ENCODE measurements at places on chromosomes 6 and 20. TPM values are rescaled to one million over a fixed set of nuclear protein-coding genes. Genes with fewer than 3 reads are reported as not detected.
A peak's percentile ranks its signal among the peaks of the same experiment; 100 is the strongest.

GRCh38 chr20:21867811-21868210, 162.3 kb downstream of the PAX1 start:
- no peak overlapping the region for H3K4me3 ChIP-seq
- H3K4me1 ChIP-seq = no peaks in the 10 kb centered on the region
- no peak for DNase-seq
- H3K27me3 ChIP-seq = peaks cover 82% of the 10 kb centered on the region
- H3K27ac ChIP-seq = no peak overlapping the region

DNA sequence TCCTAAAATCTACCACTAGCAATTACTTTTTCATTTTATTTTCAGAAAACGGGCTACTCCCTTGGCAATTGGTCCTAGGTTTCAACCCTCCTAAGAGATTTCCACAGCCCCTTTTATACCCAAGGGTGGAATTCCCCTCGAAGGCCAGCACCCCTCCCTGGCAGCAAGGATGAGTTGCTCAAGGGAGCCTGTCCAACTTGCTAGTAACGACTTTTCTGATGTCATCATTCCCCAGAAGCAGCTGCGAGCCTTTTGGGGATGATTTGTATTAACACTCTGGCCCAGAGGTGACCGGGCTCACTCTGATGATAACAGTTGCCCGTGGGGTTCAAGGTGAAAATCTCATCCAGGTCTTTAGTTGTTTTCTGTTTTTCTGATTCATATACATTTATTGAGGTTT, 30.7 kb upstream of the NAA20 start:
- H3K36me3 ChIP-seq = no peaks in the 10 kb centered on the region
- no peaks in the 10 kb centered on the region for H3K27me3 ChIP-seq
- no peaks in the 10 kb centered on the region for H3K4me1 ChIP-seq
- no peak overlapping the region for H3K27ac ChIP-seq
- no peak overlapping the region for H3K4me3 ChIP-seq

DNA sequence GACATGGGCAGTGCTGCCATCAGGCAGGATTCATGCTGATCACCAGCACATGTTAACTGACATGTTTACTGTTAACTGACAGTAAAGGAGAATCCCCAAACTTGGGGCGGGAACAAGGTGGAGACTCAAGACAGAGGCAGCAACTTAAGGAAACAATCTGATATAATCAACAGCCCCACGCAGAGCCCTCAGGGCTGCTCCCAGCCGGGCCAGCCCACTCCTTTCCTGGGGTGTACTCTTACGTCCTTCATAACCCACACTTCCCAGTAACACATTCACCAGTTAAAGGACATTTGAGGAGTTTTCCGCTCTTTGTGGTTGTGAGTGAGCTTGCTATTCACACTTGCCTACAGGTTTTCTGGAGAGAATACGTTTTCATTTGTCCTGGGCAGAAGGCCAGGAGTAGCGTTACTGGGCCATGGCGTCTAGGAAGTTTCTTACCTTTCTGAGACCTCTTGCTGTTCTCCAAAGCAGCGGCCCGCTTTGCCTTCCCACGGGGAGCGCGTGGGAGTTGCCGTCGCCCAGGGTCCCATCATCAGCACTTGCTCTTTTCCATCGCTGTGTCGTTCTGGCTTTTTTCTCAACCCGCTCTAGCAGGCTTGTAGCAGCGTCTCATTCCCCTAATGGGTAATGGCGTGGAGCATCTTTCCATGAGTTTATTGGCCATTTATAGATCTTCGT, 56.4 kb downstream of the FOXF2 start:
- H3K4me1 ChIP-seq = peaks cover 7% of the 10 kb centered on the region
- no peaks in the 10 kb centered on the region for H3K27me3 ChIP-seq
- no peak overlapping the region for H3K27ac ChIP-seq
- H3K36me3 ChIP-seq = no peaks in the 10 kb centered on the region
- H3K4me3 ChIP-seq = no peak overlapping the region

GRCh38 chr6:161200610-161201370, 73.1 kb downstream of the AGPAT4 start:
- no peaks in the 10 kb centered on the region for H3K27me3 ChIP-seq
- H3K27ac ChIP-seq = no peak overlapping the region
- no peaks in the 10 kb centered on the region for H3K36me3 ChIP-seq
- peak; percentile 32 for DNase-seq

GRCh38 chr6:29828471-29828797, 809 bp downstream of the HLA-G start:
- DNase-seq = peak; percentile 80
- H3K4me1 ChIP-seq = no peaks in the 10 kb centered on the region
- H3K4me3 ChIP-seq = peak overlapping the region; percentile 71

- H3K4me1 ChIP-seq = peaks cover 20% of the 10 kb centered on the region
- 0 out of 2 replicates have a peak, but pooled peaks cover 2% of the 10 kb centered on the region for H3K36me3 ChIP-seq
- DNase-seq = no peak
- no peak overlapping the region for H3K4me3 ChIP-seq
- no peaks in the 10 kb centered on the region for H3K27me3 ChIP-seq
Measured at GRCh38 chr6:39266375-39266774, 37.1 kb upstream of the KCNK5 start.

DNA sequence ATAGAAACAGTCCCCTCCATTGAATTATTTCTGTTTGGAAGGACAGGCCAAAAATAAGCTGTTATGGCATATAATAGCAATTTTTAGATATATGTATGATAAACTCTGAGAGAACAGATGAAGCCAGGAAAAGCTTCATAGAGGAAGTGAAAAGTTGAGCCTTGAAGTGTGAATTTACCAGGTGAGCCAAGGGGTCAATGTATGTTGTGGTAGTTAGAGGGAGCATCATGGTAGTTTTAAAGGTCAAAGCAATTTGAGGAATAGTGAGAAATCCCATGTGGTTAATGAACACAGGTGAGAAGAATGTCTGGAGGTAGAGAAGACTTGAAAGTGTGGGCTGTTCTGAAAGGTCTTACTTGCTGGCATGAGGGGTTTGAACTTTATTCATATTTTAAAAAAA, 47.0 kb downstream of the COL19A1 start:
- H3K27ac ChIP-seq = no peak overlapping the region
- H3K27me3 ChIP-seq = no peaks in the 10 kb centered on the region
- H3K36me3 ChIP-seq = no peaks in the 10 kb centered on the region
- no peak for DNase-seq
- no peak overlapping the region for H3K4me3 ChIP-seq

- DNase-seq = no peak
- H3K36me3 ChIP-seq = no peaks in the 10 kb centered on the region
- no peak overlapping the region for H3K4me3 ChIP-seq
- H3K4me1 ChIP-seq = no peaks in the 10 kb centered on the region
- H3K27me3 ChIP-seq = no peaks in the 10 kb centered on the region
Measured at GRCh38 chr20:57879437-57879778, 169.6 kb upstream of the PMEPA1 start.

DNA sequence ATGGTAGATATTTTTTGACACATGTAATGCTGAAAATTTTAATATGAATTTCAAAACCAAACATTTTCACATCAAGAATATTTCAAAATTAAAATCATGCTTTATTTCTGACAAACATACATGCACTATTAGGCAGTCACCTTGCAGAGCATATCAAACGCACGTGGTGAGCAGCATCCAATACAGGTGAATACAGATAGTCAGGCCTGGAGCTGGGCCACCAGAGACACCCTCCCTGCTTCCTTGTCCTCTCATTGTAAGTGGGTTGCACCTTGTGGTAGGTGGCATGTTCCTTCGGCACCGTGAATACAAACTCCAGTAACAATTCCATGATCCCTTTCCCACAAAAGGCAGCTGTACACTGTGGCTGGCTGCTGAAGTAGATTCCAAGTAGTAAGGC, 8.9 kb downstream of the REV3L start:
- no peak overlapping the region for H3K4me3 ChIP-seq
- no peak for DNase-seq
- no peaks in the 10 kb centered on the region for H3K36me3 ChIP-seq
- H3K27ac ChIP-seq = no peak overlapping the region
- H3K4me1 ChIP-seq = peaks cover 13% of the 10 kb centered on the region

DNA sequence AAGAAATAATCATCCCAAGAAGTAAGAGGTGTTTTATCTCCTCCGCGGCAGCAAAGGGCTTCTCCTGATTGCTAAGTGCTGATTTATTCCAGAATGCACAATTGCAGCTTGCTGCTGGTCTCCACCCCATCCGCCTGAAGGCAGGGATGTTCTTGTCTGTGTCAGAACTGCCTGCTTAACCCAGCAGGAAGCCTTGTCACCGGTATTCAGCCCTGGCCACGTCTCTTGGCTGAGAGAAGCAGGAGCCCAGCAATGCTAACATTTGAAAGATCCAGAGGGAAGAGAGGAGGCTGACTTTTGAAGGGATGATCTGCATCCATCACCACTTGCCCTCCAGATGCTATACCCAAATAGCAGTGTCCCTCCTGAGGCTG, 4.2 kb downstream of the SCML4 start:
- H3K27ac ChIP-seq = no peak overlapping the region
- no peak overlapping the region for H3K4me3 ChIP-seq
- H3K27me3 ChIP-seq = no peaks in the 10 kb centered on the region
- peak; percentile 27 for DNase-seq

GRCh38 chr6:108473197-108473596, 87.5 kb upstream of the FOXO3 start:
- H3K27me3 ChIP-seq = no peaks in the 10 kb centered on the region
- no peak for DNase-seq
- H3K4me1 ChIP-seq = no peaks in the 10 kb centered on the region
- no peaks in the 10 kb centered on the region for H3K36me3 ChIP-seq
- H3K4me3 ChIP-seq = no peak overlapping the region
- no peak overlapping the region for H3K27ac ChIP-seq

DNA sequence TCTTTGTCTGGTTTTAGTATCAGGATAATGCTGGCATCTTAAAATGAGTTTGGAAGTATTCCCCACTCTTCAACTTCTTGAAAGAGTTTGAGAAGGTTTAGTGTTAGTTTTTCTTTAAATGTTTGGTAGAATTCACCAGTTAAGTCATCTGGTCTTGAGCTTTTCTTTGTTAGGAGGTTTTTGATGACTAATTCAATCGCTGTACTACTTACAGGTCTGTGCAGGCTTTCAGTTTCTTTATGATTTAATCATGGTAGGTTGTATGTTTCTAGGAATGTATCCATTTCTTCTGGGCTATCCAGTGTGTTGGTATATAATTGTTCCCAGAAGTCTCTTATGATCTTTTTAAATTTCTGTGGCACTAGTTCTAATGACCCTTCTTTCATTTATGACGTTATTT, 215.5 kb downstream of the LRFN2 start:
- no peak for DNase-seq
- no peak overlapping the region for H3K4me3 ChIP-seq
- no peaks in the 10 kb centered on the region for H3K27me3 ChIP-seq
- peaks cover 5% of the 10 kb centered on the region for H3K36me3 ChIP-seq
- H3K27ac ChIP-seq = no peak overlapping the region

DNA sequence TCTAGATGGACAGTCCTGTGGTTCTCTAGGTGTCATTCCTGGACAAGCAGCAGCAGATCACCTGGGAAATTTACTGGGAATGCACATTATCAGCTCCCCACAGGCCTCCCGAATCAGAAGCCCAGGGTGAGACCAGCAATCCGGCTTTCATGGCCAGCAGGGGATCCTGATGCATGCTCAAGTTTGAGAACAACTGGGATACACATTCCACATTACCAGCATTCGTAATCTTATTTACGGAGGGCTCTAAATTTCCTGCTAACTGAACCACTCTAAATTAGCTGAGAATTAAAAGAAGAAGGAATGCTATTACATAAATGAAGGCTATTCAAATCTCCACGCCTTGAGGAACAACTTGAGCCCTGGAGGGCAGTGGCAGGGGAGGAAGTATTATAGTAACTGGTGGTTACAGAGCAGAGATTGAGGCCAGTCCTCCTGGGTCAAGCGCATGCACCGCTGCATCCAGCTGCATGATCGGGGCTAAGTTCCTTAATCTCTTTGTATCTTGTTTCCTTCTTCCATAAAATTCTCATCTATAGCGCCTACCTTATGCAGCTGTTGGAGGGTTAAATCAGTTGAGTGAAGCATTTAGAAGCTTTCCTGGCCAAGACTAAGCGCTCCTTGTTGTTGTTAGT, 403.7 kb downstream of the CDH26 start:
- no peaks in the 10 kb centered on the region for H3K27me3 ChIP-seq
- H3K4me1 ChIP-seq = no peaks in the 10 kb centered on the region
- H3K36me3 ChIP-seq = no peaks in the 10 kb centered on the region
- no peak overlapping the region for H3K27ac ChIP-seq
- no peak overlapping the region for H3K4me3 ChIP-seq

The RSPO3 gene
- total RNA-seq = not detected

The BEND6 gene
- total RNA-seq = 6.7 TPM
